T-cell (primary cell): ENCODE measurements at places on chromosomes 16 and 17. TPM values are rescaled to one million over a fixed set of nuclear protein-coding genes. Genes with fewer than 3 reads are reported as not detected.

ASGR1 gene
- total RNA-seq: 1.3 TPM

DNA sequence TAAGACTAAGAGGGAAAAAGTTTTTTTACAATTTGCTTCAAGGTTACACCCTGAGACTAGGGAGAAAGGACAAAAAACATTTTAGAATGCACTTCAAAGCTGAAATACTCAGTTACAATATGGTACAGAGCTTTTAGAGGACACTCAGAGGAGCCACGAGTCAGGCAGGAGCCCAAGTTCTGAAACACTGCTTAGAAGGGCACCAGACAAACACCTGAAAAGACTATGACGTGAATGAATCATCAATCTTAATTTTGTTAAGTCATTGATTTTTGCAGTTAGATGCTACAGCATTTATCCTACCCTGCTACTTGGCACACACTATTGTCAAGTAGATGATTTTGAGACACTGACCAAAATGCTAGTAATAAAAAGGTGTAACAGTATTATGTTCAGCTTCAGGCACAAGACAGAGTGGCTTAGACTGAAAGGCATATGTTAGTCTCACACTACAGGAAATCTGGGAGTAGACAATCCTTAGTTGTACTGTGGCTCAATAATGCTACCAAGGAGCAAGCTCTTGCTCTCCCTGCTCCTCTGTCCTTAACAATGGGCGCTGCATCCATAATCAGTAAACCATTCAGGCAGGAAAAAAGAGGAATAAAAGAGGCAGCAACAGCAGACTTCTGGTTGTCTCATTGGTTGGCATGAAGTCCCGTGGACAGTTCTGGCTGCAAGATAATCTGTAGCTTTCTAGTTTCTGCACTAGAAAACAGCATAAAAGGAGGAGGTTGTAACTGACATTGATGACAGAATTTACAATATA lies 151.8 kb downstream of the ABCA8 start:
- H3K27me3 ChIP-seq: no peaks in the 10 kb centered on the region
- no peaks in the 10 kb centered on the region for H3K36me3 ChIP-seq
- no peaks in the 10 kb centered on the region for H3K4me1 ChIP-seq
- no peak overlapping the region for H3K4me3 ChIP-seq
- no peak for DNase-seq

- no peak overlapping the region for H3K4me3 ChIP-seq
- no peak overlapping the region for H3K27ac ChIP-seq
- no peaks in the 10 kb centered on the region for H3K27me3 ChIP-seq
- peaks cover 3% of the 10 kb centered on the region for H3K36me3 ChIP-seq
- no peak for DNase-seq
These were observed 56.3 kb downstream of the XYLT1 start for GRCh38 chr16:17414421-17414820.

DNA sequence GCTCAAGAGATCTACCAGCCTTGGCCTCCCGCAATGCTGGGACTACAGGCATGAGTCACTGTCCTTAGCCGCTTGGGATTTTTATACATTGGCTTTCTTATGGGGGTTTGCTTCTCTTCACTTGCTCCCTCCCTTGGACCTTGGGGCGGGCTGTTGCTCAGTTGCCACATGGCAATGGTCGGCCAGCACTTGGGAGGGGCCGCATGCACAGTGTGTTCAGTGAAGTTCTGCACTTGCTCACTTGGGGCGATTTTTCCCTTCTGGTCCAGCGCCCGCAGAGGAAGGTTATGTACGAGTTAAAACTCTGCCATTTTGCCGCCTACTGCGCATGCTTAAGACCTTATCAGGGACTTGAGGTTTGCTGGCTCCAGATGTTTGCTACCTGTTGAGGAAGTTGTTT lies 1367.6 kb upstream of the CDH8 start:
- DNase-seq: no peak
- no peaks in the 10 kb centered on the region for H3K27me3 ChIP-seq
- H3K4me1 ChIP-seq: no peaks in the 10 kb centered on the region
- no peak overlapping the region for H3K4me3 ChIP-seq

- no peak overlapping the region for H3K27ac ChIP-seq
- peaks cover 75% of the 10 kb centered on the region for H3K27me3 ChIP-seq
- H3K36me3 ChIP-seq: no peaks in the 10 kb centered on the region
- H3K4me1 ChIP-seq: no peaks in the 10 kb centered on the region
- no peak overlapping the region for H3K4me3 ChIP-seq
These were observed 18.9 kb upstream of the ENPP7 start for GRCh38 chr17:79711715-79712305.

DNA sequence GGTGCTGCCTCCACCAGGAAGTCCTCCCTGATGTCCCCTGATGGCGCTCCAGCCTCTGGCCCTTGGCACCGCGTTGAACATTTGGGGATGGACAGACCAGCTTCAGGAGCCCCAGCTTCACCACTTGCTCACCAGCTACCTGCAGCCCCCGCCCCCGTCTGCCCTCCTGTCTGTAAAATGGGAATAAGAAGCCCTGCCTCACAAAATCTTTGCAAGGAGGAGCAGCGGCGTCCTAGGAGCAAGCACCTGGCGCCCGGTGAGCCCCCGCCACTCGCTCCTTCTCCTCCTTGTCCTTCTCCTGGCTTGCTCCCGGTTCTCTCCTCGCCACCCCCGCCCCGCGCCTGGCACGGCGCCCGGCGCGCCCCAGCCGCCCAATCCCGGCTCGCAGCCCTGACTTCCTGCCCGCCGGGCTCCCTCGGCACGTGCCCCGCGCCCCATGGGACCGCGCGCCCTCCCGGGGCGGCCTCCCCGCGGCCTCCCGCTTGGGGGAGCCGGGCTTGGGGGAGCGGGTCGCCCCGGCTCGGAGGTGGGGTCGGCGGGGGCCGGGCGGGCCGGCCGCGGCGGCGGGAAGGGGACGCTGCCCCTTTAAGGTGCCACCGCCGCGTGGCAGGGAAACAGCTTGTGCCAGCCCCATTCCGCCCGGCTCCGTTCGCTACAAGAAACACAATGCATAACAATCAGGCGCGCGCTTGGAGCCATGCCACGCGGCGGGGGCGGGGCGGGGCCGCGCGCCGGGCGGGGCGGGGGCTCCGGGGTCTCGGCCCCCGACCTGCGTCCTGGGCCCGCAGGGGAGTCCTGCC lies 9.1 kb upstream of the PPP1R1B start:
- peak overlapping the region; percentile 40 for H3K4me3 ChIP-seq
- peaks cover 28% of the 10 kb centered on the region for H3K4me1 ChIP-seq
- peak; percentile 33 for DNase-seq
- H3K27ac ChIP-seq: no peak overlapping the region

DNA sequence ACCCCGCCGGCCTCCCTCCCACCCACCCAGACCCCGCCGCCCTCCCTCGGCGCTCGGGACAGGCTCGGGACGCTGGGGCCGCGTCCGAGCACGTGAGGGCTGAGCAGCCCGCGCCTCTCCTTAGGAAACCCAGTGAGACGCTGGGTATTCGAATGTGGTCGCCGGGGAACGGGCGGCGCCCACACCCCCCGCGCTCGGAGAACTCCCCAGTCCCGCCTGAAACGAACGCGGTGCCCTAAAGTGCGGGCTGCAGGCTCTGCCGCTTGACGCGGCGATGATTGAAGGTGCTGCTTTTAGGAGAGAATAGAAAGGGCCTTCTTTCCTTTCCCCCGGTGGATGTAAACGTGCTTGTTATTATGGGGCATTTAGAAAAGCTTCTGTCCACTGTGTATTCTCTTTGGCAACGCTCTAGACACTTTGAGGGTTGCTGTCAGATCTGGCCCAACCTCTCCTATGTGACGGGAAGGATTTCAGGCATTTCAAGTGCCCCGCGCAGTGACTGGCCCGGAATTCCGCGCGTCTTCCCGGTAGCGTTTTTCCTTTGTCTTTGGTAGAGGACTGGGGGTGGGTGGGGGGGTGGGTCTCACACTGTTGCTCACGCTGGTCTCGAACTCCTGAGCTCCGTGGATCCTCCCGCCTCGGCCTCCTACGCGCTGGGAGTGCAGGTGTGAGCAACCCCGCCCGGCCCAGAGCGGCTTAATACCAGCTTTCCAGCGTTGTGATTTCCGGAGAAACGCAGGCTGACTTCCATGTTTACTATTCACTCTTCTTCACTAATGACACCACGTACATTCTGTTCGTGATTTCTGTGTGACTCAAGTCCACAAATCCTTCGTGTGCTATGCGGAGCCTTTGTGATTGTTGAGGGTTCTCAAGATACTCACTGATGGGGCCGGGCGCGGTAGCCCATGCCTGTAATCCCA lies 21.8 kb upstream of the FOXK2 start:
- peak overlapping the region; percentile 67 for H3K27ac ChIP-seq
- H3K27me3 ChIP-seq: no peaks in the 10 kb centered on the region
- peak overlapping the region; percentile 58 for H3K4me3 ChIP-seq
- peak; percentile 20 for DNase-seq
- H3K36me3 ChIP-seq: no peaks in the 10 kb centered on the region

GRCh38 chr17:37772982-37773381 lies 28.1 kb upstream of the HNF1B start:
- H3K4me3 ChIP-seq: no peak overlapping the region
- peaks cover 10% of the 10 kb centered on the region for H3K4me1 ChIP-seq
- H3K27me3 ChIP-seq: peaks cover 6% of the 10 kb centered on the region
- no peaks in the 10 kb centered on the region for H3K36me3 ChIP-seq
- DNase-seq: no peak
- H3K27ac ChIP-seq: no peak overlapping the region

DNA sequence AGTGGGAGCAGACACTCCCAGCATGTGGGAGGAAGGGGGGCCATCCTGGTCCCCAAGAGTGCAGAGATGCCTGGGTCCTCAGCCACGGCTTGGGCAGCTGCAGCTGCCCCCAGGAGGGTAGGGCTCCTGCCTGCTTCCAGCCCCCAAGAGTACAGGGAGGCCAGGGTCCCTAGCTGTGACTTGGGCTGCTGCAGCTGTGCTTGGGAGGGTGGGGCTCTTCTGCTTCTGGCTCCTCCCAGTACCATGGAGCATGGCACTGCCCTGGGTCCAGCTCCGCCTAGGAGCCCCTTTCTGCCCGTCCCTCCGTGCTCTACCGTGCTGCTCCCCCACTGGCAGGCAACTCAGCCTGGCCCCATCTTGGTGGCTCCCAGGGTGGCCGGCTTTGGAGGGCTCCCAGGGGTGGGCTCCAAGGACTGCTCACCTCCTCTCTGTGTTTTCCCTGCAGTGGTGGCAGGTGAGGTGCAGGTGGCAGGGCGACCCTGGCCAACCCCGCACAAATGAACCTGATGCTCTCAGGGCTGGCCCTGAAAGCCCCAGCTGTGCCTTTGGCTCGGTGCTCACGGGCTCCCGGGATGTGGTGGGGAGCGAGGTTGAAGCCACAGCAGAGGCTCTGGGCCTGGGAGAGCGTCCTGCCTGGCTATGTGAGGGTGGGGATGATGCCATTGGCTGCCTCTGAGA lies 18.5 kb upstream of the USP22 start:
- H3K36me3 ChIP-seq: no peaks in the 10 kb centered on the region
- no peak overlapping the region for H3K27ac ChIP-seq
- H3K4me1 ChIP-seq: no peaks in the 10 kb centered on the region
- no peak for DNase-seq
- H3K27me3 ChIP-seq: no peaks in the 10 kb centered on the region
- H3K4me3 ChIP-seq: no peak overlapping the region

- peaks cover 4% of the 10 kb centered on the region for H3K36me3 ChIP-seq
- H3K27me3 ChIP-seq: no peaks in the 10 kb centered on the region
- no peak overlapping the region for H3K4me3 ChIP-seq
- peaks cover 44% of the 10 kb centered on the region for H3K4me1 ChIP-seq
- DNase-seq: no peak
- H3K27ac ChIP-seq: no peak overlapping the region
These were observed 115.3 kb downstream of the SNX29 start for GRCh38 chr16:12091569-12092543.

CHD9NB gene
- not detected for total RNA-seq

GRCh38 chr16:27232061-27232900 lies 29.0 kb downstream of the KDM8 start:
- peak overlapping the region; percentile 98 for H3K27ac ChIP-seq
- no peaks in the 10 kb centered on the region for H3K27me3 ChIP-seq
- peaks cover 10% of the 10 kb centered on the region for H3K36me3 ChIP-seq

GRCh38 chr16:84950906-84951305 lies 60.4 kb downstream of the ZDHHC7 start:
- peak; percentile 21 for DNase-seq
- H3K36me3 ChIP-seq: no peaks in the 10 kb centered on the region
- no peak overlapping the region for H3K4me3 ChIP-seq
- no peaks in the 10 kb centered on the region for H3K27me3 ChIP-seq
- peaks cover 19% of the 10 kb centered on the region for H3K4me1 ChIP-seq

- H3K4me3 ChIP-seq: no peak overlapping the region
- H3K36me3 ChIP-seq: no peaks in the 10 kb centered on the region
- H3K27me3 ChIP-seq: peaks cover 97% of the 10 kb centered on the region
- peaks cover 8% of the 10 kb centered on the region for H3K4me1 ChIP-seq
- DNase-seq: no peak
These were observed 5.4 kb downstream of the HOXB6 start for GRCh38 chr17:48599354-48599753.

DNA sequence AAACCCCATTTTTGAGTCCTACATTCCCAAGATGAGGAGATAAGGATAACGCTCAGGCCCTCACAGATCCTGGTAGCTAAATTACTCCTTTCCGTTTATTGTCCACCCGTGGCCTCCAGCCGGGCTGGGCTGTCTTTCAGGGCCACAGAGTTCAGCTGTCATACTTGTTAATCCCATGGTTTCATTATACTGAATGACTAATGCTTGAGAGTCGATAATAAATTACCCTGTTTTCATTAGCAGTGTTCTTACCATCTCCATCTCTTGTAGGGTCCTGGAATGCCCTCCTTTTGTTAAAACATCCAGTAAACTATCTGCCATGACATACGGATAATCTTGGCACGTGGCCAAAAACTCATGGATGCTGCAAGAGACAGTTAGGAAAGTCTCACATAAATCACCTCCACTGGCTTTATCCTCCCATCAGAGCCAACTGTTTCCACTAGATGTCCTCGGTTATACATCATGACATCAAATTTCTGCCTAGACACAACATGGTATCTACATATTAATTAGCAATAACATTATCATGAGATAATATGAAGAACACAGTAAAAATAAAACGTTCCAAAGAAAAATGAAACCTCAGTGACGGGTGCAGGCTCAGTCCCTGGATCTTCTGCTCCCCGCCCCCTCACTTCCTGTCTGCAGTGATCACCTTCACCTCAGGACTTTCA lies 45.3 kb downstream of the BRD7 start:
- no peak for DNase-seq
- H3K27ac ChIP-seq: peak overlapping the region; percentile 60

DNA sequence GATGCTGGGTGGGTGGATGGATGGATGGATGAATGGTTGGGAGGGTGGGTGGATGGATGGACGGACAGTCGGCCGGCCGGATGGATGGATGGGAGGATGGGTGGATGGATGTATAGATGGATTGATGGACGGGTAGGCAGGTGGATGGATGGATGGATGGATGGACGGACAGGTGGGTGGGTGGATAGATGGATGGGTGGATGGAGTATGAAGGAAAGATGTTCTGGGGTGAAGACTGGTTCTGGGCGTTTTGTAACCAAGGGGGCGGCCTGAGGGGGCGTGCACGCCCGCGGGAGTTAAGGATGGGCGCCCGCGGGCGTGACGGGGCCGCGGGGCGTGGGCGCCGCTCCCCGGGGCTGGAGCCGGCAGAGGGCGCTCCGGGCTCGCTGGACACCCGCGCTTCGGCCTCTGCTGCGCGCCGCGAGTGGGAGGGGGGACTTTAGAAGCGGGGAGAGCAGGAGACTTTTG lies at the start of gene NECAB2:
Gene NECAB2 (plus strand): TSS at position 407 of the 468 bp plus-strand sequence. CDS start 405 bp downstream, outside the sequence.
- H3K4me1 ChIP-seq: peaks cover 3% of the 10 kb centered on the region
- H3K36me3 ChIP-seq: no peaks in the 10 kb centered on the region
- no peaks in the 10 kb centered on the region for H3K27me3 ChIP-seq
- no peak within 1 kb of the TSS for H3K4me3 ChIP-seq
- no peak for DNase-seq

APOBR gene
- total RNA-seq: 6.4 TPM
